Right ventricle myocardium inferior (tissue), 1 donor: ENCODE measurements at places on chromosomes 1 and 21.

DNA sequence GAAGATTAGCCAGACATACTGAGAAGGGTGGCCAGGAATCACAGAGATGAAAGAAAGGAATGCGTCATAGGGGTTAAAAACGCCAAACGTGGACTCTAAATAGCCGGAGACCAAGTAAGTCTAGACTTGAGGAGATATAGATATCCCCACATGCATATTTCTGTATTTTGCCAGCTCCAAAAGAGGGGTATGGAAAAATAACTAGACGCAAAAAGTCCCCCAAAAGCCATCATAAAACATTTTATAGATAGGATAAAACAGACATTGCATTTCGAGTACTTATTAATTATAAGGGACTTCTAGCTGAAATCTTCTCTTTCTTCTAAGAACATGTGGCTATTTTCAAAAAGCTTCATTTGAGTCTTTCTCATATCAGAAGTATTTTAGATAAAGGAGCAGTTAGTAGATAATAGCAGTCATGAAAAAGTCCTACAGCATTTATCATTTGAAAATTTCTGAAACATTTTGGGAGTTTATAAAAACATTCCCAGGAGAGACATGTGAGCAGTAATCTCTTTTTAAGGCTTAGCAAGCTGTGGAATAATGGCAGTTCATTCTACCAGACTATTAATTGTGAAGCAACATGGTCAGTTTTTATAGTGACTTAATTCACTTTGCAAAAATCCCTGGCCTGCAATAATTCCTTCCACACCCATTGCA is 6.1 kb downstream of the KIF26B start:
- no peak for DNase-seq

DNA sequence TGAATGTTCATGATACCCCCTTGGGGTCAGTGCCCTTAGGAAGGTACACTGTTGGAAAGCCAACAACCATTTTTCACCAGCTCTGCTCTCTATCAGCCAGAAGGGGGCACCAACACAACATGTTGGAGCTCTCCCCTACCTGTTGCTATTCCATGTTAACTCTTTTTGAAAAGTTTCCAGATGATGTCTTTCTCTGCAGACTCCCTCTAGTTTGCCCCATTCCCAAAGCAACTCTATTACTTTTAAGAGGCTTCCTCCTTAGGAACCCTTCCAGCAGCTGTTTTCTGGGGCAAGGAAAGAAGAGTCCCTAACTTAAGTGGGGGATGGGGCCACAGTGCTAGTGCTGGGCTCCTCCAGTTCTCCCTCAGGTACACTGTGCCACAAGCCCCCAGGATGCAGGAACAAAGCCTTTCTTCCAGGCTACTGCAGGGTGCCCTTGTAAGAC is 22.9 kb upstream of the NDC1 start:
- DNase-seq: no peak

DNA sequence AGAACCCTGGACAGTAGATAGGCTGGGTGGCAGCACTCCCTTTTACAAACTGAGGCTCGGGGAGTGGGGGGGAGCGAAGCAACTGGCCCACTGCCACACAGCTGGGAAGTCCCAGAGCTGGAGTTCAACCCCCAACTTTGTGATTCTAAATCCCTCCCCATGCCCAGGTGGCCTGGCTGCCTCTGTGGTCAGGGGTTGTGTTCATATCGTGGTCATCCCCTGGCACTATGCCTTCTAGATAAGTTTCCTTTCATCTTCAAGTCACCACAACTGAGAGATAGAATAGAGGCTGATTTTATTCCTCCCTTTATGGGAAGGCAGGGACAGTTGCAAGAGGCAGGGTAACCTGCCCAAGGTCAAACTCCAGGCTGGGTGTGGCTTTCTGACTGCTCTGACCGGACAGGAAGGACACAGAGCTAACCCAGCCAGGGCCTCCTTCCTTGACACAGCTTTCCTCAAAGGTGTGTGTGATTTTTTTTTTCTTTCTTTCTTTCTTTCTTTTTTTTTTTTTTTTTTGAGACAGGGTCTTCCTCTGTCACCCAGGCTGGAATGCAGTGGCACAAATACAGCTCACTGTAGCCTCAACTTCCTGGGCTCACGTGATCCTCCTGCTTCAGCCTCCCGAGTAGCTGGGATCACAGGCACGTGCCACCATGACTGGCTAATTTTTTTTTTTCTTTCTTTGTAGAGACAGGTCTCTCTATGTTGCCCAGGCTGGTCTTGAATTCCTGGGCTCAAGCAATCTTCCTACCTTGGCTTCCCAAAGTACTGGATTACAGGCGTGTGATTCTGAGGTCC is 18.4 kb upstream of the TNFRSF1B start:
- DNase-seq: no peak

GRCh38 chr1:244304156-244304555 is 147.6 kb downstream of the ADSS2 start:
- no peak for DNase-seq

GRCh38 chr1:20199403-20199802 is 13.1 kb upstream of the PLA2G2C start:
- no peak for DNase-seq

DNA sequence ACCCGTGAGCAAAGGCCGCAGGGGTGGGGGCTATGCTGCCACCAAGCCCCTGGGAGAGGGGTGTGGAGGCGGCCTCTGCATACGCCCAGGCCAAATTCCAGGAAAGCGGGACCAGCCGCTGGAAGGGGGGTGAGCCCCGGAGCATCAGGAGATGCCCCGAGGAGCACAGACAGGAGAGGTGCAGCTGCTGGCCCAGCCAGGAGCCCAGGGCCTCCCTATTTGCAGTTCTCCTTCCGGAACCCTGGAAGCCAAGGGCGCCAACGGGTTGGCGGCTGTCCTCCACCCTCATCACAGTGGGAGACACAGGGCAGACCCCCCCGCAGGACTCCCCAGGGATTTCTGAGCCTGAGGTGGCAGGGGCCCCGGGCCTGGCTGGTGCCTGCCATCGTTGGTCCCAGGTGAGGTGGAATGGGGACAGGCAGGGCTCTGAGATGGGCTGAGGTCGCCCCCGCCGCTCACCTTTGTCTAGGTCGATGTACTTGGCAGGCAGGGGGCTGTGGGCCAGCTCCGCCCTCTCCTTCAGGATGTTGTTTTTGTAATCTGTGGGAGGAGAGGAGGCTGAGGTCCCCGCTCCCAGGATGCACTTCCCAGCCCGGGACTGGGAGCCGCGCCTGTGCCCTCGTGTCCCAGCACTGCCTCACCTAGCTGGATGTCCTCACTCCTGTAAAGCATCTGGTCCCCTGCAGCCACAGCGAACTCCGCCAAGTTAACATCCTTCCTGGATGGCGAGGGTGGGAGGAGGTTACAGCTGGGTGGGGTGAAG is 4.4 kb upstream of the DVL1 start:
- peak; percentile 60 for DNase-seq

DNA sequence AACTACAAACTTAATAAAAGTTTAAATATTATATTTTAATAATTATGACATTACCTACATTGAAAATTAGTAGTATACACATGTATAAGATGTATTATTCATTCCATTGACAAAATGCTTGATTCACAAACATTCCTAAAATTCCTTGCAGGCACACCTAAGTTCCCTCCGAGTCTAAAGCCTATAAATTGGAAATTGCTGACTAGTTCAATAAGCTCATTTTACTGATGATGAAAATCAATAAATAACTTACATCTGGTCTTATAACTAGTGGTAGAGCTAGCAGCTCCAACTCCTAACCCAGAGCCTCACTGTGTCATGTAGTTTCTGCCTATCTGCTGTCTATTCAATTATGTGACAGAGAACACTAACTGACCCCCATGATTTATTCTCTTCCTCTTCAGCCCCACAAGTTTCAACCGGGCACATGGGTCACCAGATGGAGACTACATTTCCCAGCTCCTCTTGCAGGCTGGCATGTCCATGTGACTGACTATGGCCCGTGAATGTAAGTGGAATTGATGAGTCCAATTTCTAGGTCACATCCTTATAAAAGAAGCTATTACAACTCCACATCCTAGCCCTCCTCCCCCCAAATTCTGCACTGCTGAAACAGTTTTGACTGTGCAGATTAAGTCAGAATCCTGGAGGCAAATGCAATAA is 29.6 kb upstream of the LRRC8D start:
- no peak for DNase-seq

GRCh38 chr21:29256126-29256910 is 42.4 kb upstream of the BACH1 start:
- no peak for DNase-seq

GRCh38 chr1:85244271-85245061 is 15.0 kb downstream of the C1orf52 start:
- no peak for DNase-seq

DNA sequence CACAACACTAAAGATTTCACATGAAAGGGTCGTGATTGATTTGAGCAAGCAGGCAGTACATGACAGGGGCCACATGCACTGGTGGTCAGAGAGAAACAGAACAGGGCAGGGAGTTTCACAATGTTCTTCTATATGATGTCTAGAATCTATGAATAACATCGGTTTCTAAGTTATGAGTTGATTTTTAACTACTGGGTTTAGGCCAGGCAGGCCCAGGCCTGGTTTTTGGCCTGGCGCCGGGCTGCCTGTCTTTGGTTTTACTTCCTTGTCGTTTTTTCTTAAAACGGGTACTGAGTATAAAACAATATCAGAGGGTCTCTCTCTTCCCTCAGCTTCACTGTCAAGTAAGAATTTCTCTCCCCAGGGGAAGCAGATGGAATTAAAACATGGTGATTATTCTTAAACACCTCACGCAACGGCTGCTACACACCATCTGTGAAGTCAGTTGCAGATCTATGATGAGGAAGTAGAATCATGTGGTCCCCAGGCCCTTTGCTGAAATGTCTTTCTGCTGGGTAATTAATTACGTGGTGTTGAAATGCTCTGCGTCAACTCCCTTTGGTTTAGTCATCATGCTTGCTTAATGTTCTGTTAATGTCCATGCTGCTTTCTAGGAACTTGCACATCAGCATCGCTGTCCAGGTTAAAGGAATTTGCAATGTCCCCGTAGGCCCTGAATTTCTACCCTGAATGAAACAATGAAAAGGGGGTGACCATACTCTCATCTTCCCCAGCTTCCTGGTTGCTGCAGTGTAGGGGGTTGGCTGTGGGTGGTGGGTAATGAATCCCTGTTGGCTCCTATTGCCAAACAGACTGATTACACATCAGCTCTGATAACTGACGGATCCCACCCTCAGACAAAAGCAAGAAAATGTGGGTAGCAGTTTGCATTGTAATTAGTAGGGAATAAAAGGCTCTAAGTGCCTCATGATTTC is 70.3 kb downstream of the SERINC2 start:
- DNase-seq: no peak

DNA sequence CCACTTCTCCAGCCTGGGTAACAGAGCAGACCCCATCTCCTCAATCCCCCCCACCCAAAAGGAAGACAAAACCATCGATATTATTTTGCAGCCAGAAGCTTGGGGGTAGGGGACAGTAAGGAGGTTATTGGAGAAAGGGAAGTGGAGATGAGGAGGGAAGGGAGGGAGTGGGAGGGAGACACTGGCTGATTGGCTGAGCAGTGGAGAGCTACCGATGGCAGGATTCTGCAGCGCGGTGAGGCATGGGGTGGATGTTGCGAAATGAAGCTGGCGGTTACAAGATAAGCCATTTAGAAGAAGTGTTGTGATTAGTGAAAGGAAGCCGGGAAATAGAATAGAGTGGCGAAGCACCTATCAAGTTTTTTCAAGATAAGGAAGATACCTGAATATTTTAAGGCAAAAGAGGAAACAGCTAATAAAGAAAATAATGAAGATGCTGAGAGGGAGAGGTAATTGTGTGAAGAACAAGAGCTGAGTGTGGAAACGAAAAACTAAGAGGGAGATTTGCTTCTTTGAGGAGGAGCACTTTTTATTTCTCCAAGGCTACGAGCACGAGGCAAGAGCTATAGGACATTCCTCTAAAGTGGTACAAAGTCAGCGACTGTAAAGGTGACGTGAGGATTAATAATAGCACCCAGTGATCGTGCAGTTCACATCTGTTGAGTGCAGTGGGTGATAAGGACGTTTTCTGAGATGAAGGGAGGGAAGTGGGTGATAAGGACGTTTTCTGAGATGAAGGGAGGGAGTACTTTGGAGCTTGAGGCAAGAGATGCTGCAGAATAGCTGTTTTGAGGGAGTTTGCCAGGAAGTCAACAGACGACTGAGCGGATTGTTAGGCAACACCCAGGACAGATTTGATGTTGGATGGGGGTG is 103.2 kb upstream of the KIF26B start:
- DNase-seq: peak; percentile 76

DNA sequence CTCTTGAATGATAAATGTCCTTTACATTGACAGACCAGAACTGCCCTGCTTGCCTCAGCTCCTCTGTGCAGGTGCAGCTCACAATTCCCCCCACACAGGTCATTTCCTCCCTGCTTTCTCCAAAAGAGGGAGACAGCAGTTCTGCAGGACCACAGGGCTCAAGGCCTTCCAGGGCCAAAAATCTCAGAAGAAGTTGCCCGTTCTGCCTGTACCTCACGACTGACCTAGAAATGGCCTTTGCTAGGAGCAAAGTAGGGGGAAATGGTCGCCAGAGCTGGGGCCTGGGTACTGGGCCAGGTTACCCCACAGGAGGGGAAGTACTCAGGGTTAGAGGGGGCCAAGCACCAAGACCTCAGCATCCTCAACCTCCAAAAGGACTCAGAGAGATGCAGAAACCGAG is 11.1 kb downstream of the RNU1-2 start:
- DNase-seq: no peak

- DNase-seq: no peak
Observed at GRCh38 chr21:14862794-14863720, 201.7 kb downstream of the NRIP1 start.

DNA sequence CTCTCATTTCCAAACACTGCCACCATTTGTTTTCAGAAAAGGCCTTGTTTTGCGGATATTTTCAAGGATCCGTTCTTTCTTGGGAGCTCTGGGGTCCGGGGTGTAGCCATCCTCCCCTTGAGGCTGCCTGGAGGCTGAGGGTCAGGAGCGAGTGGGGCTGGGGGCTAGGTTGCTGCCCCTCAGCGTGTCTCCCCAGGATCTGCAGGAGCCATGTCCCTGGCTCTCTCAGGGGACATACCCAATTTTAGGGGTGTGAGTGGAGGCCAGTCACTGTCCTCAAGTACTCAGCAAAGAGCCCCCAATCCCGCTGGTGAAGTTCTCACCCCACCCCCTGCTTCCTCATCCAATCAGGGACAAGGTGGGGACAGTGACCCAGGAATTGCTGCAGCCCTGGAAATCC is 15.0 kb upstream of the PRDM16 start:
- DNase-seq: no peak

DNA sequence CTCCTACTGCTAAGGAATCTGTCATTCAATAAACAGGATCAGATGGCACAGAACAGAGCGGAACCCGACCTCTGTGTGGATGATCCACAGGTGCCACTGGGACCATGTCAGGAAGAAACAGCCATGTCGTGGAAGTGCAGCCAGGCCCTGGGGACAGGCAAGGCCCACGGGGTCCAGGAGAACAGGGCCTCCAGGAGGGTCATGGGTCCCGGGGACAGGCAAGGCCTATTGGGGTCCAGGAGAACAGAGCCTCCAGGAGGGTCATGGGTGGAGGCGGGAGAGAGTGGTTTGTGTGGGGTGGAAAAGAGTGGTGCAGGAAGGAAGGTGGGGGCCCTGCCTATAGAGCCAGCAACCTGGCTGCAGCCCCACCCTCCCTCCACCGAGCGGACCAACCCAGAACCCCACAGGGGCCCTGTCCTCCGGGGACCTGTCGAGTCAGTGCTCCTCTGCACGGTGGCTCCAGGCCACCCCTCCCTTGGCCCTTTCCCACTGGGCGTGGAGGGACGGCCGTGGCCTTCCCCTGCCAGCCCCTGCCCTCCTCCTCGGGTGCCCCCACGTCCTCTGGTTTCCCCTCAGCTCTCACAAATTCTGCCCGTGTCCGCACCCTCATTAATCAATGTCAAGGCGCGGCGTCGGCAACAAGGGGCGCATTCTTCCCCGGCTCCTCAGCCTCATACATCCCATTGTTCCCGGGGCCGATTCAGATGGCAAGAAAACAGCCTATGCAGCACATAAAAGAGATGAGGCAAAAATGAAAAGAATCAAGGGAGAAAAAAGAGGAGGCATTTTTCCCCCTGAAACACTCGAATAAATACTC is 146.4 kb downstream of the PRDM16 start:
- DNase-seq: no peak
